Mammary epithelial cell (primary cell): ENCODE measurements at places on chromosomes 7 and 10.

GRCh38 chr7:51366930-51367613, 50.5 kb upstream of the COBL start:
- DNase-seq, result peak; percentile 34

DNA sequence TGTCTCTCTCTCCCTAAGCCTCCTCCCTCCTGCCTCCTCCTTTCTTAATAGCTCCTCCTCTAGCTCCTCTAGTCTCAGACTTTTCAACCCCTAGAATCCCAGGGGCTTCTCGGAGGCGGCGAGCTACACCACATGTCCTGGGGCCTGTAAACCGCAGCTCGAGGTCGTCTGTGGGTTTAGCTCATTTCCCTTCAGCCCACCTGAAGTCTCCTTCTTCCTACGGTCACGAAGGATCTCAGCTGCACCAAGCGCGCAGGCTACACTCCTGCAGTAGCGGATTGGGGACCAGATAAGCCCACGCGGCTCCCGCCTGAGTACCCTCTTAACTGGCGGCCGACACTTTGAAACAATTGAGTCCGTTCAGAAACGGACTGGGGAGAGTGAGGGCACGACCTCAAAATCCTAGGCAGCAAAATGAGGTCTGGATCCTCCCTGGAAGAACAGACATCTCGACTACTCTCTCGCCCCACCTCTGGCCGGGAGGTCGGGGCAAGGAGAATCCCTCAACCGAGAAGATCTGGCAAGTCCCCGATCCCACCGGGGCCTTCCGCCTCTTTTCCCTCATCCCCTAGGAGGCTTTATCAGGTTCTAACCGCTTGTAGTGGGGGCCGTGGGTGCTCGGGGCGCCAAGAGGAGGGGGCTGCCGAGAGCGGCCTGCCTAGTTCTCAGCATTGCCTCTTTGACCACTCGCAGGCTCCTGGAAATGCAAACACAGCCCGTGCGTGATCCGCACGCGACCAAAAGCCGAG, 1.3 kb upstream of the SORCS3 start:
- no peak for DNase-seq

DNA sequence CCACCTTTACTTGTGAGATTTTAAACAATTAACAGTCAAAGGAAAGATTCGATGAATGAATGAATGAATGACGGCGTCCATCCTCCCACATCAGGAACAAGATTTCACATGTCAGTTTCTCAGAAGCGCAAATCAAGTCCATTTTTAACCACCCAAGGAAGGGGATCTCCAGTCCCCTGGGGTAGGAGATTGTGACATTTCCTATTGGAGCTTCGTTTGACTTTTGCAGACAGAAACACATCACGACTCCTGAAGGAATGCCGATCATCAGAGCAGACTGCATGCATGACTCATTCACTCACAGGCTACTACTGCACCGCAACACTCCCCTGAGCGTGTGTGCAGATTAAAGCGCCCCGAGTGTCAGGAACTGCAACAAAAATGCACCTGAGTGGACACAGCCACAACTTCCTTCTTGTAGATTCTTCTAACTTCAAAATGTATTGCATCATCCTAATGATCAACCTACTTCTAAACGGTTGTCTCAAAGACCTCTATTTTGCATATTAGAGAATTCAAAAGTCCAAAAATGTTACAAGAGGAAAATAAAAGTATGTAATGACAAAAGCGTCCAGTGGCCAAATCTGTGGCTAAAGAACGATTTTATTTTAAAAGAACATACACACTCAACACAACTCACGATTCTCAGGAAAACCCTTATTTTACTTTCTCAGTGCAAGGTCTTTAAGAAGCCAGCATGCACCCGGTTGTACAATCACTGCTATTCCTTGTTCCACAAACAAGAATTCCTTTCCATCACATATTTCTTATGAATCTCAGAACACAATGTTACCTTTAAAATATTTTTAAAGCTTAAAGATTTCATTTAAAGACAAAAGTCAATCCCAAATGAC, 172.6 kb downstream of the FAM107B start:
- peak; percentile 84 for DNase-seq

DNA sequence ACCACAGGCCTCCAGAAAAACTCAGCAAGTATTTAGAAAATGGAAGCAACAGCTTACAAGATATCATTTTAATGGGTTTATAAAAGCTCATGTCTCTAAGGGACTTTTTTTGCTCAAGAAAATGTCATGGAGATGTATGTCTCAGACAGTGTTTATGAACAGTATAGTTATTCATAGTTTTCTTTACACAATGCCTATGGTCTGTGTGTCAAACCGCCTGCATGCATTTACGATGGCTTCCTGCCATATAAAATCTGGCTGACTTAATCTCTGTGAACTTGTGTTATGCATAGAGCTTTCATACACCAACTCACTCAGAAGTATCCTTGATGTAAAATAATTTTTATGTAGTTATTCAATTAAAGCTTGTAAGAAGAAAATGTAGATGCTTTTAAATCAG, 1314.2 kb upstream of the LRRTM3 start:
- DNase-seq, result peak; percentile 42

DNA sequence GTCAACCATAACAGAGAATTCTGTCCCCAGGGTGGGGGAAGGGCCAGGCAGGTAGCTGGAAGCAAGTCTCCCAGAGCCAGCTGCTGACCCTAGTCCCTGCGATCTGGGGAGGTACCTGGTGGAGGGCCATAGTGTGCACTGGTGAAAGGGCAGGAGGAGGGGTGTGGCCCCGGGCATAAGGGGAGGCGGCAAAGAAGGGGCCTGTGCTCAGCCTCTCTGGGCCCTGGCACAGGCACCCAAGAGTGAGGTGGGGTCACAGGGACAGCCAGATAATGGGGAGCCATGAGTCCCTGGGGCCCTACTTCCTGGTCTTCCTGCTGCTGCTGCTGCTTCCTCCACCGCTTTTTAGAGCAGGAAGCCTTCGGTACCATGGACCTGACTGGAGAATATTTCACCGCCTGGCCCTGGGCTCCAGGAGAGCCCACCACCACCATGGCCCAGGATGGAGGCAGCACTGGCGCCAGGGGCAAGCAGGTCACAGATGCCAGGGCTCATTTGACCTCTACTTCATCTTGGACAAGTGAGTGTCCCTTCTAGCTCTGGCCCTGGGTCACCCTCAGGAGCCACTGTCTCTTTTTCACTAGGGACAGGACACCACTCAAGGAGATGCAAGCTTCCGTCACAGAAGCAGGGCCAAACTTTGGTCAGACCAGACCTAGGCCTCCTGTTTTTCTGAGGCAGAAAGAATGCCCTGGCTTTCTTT, at the start of gene ANTXRL:
Gene ANTXRL, plus strand, starts transcription at position 7 of the 703 bp plus-strand sequence. Its CDS starts 266 bp downstream, at position 273.
- DNase-seq, result no peak
